Hematopoietic multipotent progenitor cell (in vitro differentiated cells): ENCODE measurements at places on chromosomes 3 and 15.

DNA sequence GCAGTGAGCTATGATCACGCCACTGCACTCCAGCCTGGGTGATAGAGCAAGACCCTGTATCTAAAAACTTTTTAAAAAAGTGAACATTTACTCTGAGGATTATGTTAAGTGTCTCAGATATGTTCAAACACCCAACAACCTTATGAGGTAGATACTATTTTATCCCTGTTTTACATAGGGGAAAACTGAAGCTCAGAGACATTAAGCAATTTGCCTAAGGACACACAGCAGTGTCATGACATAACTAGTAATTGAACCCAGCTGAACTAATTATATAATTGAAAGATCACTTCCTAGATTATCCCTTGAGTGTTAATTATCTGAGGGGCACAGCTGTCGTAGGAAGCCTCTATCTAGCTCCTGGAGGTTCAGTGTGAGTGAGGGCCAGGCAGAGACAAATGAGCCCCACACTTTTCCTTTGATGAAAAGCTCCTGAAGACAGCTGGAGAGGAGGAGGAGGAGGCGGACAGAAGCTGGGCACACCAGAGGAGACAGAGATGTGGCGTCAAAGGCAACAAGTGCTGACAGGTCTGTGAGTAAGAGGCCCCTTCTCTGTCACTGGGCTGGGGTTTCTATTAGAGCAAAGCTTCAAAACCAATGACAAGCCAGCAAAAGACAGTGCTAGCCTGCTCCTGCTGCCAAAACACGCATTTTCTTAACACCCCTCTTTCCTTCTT is 20.5 kb downstream of the TRH start:
- no peak for DNase-seq

DNA sequence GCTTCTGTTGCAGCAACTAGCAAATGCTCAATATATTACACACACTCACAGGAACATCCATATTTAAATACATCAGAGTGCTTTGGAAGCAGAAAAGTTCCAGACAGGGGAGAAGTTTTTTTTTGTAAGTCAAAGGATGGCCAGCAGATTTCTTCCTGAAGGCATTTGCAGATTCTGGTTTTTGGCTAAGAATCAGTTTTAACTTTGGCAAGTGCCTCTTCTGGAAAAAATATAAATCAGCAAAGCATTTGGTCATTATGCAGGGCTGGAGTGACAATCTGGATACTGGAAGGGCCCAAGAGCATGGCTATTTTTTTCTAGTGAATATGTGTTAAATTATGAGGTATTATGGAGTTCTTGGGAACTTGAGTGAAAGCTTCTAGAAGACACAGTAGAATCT is 495.3 kb upstream of the ARPP21 start:
- no peak for DNase-seq

- no peak for DNase-seq
Observed at GRCh38 chr3:169295912-169296570, 367.5 kb downstream of the MECOM start.

DNA sequence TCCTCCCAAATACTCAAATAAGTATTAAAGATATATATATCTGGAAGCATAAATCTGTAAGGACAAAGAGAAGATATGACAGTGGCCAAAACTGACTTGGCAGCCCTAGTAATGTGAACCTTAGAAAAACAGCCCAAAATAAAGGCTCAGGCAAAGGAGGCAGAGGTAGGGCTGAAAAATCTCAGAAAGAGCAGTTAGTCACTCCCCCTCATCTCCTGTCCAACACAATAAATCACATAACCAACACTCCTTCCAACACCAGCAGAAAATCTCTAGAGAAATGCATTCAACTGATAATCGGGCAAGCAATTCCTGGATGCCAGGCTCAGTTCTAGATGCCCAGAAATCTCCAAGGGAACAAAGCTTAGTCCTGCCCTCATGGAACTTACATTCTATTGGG is 22.1 kb upstream of the CHRM5 start:
- DNase-seq = no peak

DNA sequence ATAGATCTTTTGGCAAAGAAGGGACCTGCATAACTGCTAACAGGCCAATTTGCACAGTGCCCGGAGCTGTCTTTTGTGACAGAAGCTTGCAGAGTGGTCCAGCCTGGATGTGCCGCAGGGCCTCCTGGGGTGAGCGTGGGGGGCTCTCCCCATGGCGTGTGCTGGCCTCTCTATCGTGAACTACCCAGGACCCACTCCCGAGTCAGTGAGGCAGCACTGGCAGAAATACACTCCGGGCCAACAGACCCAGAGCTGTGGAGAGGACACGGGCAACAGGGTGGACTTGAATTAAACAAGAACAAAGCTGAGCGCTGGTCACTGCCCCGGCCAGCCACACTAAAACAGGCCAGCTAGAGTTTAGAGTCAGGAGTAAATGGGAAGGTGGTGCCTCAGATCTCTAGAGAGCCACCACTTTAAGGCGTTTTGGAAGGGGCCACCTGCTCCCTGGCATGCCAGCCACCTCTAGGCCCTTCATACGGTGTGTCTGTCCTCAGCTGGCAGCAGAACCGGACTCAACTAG is 152.1 kb downstream of the KLF13 start:
- DNase-seq = no peak

- no peak for DNase-seq
Observed at GRCh38 chr3:5198986-5199731, 11.7 kb downstream of the EDEM1 start.

DNA sequence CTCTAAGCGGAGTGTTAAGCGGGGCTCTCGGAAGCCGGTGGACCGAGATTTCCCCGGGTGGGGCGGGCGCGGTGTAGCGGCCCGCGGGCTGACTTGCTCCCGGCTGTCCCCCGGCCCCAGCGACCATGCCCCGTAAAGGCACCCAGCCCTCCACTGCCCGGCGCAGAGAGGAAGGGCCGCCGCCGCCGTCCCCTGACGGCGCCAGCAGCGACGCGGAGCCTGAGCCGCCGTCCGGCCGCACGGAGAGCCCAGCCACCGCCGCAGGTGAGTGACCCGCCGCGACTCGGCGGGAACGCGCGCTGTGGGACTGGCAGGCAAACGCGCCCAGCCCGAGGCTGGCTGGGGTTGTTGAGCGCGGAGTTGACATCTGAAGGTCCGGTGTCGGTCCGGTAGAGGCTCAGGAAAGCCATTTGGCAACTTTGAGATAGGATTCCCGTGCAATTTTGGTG is 1.3 kb downstream of the SMC4 start:
- no peak for DNase-seq

DNA sequence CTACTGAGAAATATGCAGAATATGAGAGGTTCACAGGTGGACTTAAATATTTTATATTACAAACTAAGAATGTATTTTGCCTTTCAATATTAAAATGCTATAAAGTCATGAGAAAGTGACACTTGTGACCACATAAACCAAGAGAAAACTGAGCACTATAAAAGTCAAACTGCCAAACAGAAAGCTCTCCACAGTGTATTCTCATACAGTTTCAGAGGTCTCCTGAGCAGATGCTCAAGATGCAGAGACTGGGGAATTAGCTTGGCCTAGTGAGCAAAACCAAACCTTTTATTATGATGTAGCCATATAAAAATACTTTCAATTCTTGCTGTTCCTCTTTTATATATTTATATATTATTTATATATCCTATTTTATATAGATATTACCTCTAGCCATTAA is 227.8 kb downstream of the TBC1D5 start:
- no peak for DNase-seq

DNA sequence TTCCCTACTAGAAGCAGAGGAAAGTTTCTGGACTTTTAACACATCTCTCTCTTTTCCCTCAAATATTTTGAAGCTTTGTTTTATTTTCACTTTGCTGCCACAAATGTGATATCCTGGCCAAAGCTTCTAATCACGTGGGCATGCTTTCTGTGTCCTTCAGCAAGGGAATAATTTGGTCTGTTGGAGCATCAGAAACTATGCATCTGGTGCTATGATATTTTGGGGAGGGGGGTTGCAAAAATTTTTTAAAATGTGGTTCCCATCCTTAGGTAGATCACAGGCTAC is 254.2 kb downstream of the GAP43 start:
- DNase-seq = no peak

GRCh38 chr3:85594676-85595075 is 635.9 kb downstream of the CADM2 start:
- DNase-seq = no peak

GRCh38 chr3:105253225-105253624 is 113.5 kb upstream of the ALCAM start:
- DNase-seq = no peak

DNA sequence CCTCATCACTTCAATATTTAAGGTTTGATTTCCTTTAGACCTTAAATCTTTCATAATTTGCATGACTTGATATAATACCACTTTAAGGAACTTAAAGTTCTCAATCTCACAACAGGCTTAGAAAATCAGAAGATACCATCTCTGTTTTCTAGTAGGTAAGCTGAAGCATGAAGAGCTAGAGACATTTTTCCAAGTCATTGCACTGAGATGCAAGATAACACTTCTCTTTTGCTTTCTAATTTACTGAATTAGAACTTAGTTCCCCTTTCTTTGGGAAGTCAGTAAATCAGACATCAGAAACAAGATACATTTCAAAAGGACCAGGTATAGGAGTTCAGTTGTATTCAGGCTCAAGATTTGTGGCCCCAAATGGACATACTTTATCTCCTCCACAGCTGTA is 79.7 kb downstream of the DZIP3 start:
- DNase-seq = no peak

DNA sequence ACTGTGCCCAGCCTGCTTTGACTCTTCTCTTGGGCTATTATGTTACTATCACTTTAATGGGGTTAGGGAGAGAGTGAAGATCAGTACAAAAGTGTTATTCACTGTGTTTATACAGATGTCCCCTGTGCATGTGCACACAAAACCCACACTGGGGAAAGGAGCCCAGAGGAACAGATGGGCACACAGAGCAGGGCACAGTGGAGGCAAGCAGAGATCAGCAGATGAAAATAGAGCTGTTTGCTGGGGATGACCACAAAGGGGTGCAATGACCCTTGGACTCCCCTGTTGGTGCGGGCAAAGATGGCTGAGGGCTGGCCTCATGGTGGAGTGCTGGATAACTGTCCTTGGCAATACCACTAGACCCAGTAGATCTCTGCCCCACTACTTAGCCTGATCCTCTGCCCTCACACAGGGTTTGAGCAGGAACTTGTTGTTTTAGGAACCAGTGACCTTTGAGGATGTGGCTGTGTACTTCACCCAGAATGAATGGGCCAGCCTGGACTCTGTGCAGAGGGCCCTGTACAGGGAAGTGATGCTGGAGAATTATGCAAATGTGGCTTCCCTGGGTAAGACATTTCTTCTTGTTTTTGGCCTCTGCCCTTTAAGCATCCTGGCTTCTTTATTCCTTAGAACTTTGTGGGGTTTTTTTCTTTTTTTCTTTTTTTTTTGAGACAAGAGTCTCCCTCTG is 5.3 kb downstream of the ZNF620 start:
- DNase-seq = no peak
